ENCODE measurements at places on chromosomes 11 and 22. TPM values are rescaled to one million over a fixed set of nuclear protein-coding genes. Genes with fewer than 3 reads are reported as not detected.

- DNase-seq, result no peak
Measured at GRCh38 chr11:119449498-119449897, 26.5 kb upstream of the THY1 start.

Gene PACSIN3
- total RNA-seq, result 14.9 TPM

Gene TBC1D10A
- total RNA-seq, result 25.8 TPM

DNA sequence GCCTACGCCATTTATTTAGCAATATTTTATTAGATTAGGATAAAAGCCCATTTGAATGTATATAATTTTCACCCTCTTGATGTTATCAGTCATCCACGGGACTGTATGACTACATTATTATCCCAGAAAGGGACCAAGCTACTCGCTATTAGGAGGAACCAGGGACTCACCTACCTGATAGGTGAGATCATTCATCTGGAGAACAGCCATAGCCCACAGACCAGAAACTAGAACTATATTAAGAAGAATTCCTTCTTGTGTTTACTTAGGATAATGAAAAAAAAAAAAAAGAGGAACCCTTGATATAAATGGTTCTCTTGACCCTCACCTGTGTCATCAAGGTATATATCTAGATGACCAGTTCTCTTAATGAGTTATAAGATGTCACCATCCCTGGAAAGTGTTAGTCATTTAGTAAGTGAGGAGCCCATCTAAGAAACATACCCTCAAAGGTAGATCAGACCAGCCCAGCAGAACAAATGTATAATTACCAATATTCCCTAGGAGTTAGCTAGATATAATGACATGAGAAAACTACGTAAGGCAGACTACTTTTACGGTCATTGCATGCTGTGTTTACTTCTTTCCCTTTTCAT is 8.0 kb downstream of the SIK3 start:
- DNase-seq, result no peak

Gene GSC2
- total RNA-seq, result not detected

Gene ELFN2
- not detected for total RNA-seq

DNA sequence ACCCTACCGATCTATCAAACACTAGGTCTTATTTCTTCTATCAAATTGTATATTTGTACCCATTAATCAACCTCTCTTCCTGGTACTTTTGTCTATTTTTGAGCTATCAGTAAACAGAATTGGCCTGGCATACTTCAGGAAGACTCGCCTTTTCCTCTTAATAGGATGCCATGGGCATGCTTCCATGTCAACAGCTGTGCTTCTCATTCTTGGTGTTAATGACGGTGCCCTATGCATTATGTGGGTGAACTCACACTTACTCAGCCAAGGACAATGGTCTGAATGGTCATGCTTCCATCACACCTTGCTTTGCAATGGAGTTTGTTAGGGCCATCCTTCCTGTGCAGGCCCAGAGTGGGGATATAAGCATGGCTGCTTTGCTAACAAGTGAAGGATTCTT is 521.8 kb downstream of the MIAT start:
- no peak for DNase-seq

Gene IGSF9B
- total RNA-seq, result 3.0 TPM

DNA sequence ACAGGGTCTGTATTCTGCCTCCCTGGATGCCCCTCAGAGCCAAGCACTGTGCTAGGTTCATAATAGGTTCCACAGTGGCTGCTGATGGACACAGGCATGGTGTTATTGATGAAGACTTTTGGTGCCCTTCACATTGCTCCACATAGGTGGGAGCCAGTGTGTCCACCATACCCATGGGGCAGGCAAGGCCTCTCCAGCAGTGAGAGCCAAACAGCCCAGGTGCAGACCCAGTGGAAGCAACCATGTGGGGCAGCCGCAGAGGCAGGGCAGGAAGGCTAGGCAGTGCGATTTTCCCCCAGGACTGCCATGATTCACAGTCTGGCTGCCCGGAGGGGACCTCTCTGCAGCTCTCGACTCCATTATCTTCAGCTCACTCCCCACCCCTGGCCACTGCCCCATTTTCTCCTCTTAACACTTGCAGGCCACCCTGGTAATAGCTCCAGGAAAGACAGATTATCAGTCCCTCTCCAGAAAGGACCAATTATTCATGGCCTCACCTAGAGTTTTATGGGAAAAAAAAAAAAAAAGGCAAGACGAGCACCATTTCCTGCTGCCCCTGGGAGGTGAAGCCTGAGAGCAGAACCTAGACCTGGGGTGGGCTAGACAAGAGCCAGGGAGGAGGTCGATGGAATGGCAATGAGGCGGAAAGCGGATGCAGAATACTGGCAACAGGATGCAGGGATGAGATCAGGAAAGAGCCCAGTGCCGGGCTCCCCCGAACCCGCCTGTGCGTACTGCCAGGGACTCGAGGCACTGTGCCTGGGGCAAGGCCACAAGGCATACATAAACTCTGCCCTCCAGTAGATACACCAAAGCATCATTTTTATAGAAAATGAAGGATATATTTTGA is 343.0 kb upstream of the NCAM1 start:
- DNase-seq, result no peak

DNA sequence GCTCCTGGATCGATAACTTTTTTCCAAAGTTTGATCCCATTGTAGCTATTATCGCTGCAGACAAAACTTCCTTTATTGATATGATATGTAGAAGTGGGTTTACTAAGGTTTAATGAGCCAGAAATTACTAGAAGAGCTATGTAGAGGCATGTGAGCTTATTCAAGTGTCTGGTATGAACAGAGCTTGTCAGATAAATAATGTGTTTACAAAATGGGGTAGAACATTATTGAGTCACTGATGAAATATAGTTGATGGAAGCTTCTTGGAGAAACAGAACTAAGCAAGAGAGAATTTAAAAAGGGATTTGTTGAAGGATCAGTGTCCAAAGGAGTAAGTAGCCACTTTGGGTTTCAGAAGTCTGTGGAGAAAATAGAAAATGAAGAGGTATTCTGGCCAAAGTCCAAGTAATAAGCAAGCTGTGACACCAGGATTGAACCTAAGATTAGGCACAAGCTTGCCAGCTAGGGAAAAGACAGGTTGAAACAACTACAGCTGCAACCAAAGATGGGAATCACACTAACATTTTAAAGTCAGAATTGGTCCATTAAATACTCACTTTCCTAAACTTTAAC is 104.3 kb downstream of the MAML2 start:
- no peak for DNase-seq

Gene MS4A7
- 188 TPM for total RNA-seq

GRCh38 chr11:47271961-47272661 is 2.2 kb downstream of the MADD start:
- DNase-seq, result no peak
